ENCODE measurements at places on chromosomes 13 and 19.

GRCh38 chr19:4606181-4606580 lies 33.1 kb upstream of the TNFAIP8L1 start:
- DNase-seq, result no peak

GRCh38 chr13:84139561-84140158 lies 257.4 kb upstream of the SLITRK1 start:
- no peak for DNase-seq

DNA sequence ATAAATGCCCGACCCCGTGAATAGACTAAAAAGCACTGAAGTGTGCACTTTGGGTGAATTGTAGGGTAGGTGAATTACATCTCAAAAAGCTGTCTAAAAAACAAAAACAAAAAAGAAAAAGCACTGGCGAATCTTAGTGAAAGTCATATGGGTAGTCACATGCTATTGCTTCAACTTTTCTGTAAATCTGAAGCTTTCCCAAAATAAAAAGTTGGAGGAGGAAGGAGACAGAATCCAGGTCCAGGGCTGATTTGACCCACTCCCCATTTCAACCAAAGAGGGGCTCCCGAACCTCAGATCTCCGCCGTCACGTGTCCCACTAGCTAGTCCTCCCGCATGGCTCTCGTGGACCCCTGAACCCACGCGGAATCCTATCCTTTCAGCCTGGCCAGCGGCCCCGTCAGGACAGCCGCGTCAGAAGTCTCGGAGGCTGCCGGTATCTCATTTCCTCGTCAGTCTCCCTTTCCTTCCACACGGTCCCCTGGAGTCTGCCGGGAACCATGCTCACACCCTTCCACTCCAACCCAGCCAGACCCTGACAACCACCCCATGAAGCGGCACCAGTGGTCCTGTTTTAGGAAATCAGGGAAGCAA lies 6.1 kb downstream of the PPP1R12C start:
- DNase-seq, result no peak

DNA sequence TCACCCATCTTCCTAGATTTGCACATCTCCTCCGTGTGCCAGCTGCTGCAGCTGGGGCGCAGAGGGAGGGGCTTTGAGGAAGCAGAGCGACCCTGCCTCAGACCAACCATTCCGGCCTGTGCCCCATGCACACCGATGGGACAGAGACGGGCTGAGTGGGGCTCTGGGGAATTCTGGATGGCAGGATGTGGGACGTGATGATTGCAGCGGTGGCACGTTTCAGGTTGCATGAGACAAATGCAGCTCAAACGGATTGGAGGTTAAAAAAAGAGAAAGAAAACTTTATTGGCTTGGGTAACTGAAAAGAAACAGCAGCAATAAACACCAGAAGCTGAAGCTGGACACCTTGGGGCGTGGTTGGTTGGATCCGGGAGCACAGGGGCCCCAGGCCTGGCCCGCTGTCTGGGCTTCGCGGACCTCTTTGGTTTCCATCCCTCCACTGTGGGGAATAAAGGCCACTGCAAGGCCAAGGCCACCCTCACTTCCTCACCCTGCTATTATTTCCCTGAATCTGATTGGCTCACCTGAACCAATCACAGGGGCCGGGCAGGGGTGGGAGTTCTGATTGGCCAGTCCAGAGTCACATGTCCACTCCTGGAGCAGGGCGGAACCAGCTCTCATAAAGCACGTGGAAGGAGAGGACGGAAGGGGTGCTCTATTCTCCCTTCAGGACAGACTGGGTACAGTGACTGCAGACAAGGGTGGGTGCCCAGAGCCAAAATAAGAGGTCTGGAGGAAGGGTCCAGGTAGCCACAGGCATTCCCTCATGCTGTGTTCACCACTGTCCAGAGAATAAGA lies 6.1 kb upstream of the ZNF787 start:
- DNase-seq, result peak; percentile 33

DNA sequence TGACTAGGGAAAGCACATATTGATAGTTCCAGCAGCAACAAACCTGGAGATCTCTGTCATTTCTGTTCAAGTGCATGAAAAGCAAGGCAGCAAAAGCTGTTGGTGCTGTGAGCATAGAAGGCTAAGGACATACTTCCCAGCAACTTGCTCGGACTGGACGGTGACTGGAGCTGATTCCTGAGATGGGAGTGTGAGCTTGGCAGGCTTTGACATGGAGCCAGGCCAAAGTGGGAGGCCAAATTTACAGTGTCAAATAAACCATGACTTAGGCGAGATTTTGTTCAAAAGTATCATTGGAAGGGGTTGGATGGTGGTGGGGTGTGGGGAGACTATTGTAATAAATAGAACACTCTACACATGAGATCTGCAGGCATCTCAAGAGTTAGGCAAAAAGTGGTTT lies 5.9 kb upstream of the ARGLU1 start:
- DNase-seq, result no peak

DNA sequence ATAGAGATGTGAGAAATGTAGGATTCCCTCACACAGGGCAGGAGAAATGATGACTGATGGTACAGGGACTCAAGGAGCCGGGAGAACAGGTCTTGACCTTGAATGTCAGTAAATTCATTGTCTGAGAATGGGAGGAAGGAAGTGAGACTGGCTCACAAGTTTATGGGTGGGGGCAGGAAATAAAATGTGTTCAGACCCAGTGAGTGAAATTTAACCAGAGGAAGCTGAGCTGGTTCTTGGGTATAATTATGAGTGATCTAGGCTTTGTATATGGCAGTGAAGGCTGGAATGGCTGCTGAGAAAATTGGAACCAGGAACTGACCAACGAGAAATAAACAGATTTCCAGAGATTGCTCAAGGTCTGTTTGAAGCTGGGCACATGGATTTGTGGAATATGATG lies 6.3 kb upstream of the IGSF23 start:
- DNase-seq, result no peak

GRCh38 chr13:114049026-114049425 lies 75.2 kb upstream of the C13orf46 start:
- DNase-seq, result no peak

DNA sequence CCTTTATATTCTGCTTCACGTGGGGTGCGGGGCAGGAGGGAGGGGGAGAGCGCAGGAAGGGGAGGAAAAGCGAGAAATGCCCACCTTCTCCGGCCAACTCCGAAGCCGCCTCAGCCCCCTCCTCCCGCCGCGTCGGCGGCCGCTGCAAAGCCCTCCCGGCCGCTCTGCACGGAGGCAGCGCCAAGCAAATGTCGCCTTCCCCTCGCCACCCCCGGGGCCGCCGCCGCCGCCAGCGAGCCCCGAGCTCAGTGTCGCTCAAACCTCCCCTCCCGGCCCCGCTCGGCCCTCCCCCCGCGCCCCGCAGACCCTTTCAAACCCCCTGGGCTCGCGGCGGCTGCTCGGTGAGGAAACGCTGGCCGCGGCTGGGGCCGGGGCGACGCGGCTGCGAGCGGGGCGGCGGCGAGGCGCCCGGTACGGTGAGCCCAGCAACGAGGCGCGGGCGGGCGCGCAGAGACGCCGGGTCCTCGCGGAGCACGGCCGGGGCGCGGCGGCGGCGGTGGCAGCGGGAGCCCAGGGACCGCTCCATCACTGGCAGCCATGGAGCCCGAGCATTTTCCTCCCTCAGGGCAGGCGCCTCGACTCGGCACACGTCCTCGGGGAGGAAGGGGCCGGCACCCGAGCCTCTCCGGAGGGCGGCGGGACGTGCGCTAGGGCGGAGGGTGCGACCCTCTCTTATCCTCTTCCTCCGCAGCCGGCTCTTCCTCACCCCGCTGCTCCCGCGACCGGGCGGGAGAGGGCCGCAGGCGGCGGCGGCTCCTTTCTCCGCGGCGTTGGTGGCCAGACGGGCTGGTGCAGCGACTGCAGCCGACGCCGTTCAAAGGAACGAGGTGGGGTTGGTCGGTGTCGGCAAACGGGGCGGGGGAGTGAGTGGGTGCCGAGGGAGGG lies 463 bp upstream of the TSC22D1 start:
- no peak for DNase-seq

Data from SJCRH30 (cell line).